ENCODE measurements at places on chromosomes 1 and 21. TPM values are rescaled to one million over a fixed set of nuclear protein-coding genes. Genes with fewer than 3 reads are reported as not detected.

DNA sequence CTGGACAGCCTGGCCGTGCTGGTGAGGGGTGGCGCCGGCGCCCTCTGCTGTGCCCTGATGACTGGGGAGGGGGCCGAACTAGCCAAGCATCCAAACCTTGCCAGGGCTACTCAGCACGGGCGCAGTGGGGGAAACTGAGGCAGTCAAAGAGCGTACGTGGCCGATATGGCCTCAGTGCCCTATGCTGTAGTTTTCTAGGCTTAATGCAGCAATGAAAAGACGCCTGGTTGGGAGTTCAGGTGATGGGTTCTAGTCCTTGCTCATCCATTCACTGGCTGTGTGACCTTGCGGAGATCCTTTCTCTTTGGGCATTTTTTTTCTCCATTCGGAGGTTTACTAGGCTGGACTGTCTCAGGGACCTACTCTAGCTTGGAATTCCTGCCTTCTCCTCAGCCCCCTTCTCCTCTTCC, 822 bp downstream of the MTX1 start:
- DNase-seq = no peak

DNA sequence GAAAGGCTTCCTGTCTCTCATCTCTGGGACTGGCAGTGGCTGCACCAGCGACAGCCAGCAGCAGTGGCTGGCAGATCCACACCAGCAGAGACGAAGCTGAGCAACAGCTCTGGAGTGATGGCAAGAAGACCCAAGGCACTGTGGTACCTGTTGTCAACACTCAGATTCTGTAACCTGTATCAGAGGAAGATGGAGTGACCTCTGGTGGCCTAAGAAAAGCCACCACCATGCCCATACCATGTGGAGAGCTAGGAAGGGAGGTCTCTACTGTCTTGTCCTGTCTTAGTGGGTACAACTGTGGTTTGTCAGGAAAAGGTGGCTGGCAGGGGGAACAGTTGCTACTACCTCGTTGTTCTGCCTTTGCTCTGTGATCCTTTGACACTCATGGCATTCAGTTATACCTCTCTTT, 22.5 kb upstream of the RHBDL2 start:
- no peak for DNase-seq

GRCh38 chr1:68819190-68819829, 322.4 kb upstream of the DEPDC1 start:
- no peak for DNase-seq

- no peak for DNase-seq
These were observed 43.6 kb upstream of the GRHL3 start for GRCh38 chr1:24275510-24275909.

GRCh38 chr21:34693192-34693810, 24.5 kb downstream of the CLIC6 start:
- DNase-seq = no peak

Gene RSPO1
- total RNA-seq = 0.08 TPM

Gene NDUFV3
- 31.3 TPM for total RNA-seq

Gene RAP1GAP
- total RNA-seq = 23.1 TPM
